ENCODE measurements at places on chromosomes 12 and 14.
A peak's percentile ranks its signal among the peaks of the same experiment; 100 is the strongest.

DNA sequence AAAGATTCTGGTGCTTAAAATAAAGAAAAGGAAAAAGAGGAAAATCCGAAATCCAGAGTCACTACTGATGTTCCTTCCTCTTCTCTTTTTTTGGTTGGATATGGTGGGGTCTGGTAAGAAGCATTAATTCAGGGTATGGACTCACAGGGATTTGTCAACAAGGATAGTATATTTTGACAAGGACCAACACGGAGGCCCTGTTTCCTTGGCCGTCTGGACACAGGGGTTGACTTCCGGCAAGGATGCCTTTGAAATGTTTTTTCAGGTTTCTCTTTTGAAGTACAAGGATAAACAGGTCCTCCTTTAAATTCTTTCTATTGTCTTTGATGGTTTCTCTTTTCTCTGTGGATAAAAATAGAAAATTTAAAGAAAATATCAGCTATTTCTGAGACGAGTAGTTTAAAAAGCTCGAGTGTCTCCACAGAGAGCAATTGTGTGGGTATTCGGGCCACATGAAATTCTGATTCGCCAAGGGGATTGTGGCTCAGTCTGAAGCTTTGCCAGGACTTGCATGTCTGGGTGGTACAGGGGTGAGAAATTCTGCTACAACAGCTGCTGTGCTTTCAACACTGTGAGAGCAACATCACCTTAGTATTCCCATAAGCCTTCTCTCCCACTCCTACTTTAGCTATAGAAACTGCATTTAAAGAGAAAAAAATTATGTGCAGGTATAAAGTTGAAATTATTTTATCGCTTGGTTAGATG, 88.5 kb upstream of the CSRP2 start:
- DNase-seq = no peak

- DNase-seq = peak; percentile 90
These were observed 2.5 kb downstream of the C12orf57 start for GRCh38 chr12:6946033-6946919.

DNA sequence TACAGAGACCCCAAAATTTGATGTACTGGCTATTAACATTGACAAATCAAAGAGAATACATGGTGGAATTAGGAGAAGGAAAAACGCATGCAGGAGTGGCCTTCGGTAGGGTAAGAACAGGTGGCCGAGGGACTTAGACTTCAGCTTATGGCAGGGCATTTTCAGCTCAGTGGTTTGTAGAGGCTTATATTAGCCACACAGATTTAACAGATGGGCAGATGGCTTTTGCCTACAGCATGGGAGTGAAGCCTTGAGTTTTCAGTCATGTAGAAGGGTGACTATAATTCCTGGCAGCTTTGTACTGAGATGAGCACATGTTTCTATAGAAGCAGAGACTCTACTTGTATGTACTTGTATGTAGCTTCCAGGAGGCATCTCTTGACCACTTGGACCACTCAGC, 40.9 kb upstream of the PLEKHA5 start:
- DNase-seq = no peak

- no peak for DNase-seq
These were observed 6.3 kb downstream of the STYK1 start for GRCh38 chr12:10667581-10667980.

GRCh38 chr12:77406219-77406905, 341.0 kb upstream of the E2F7 start:
- DNase-seq = no peak

- DNase-seq = no peak
These were observed 8.6 kb downstream of the GOLGA5 start for GRCh38 chr14:92802678-92803077.

DNA sequence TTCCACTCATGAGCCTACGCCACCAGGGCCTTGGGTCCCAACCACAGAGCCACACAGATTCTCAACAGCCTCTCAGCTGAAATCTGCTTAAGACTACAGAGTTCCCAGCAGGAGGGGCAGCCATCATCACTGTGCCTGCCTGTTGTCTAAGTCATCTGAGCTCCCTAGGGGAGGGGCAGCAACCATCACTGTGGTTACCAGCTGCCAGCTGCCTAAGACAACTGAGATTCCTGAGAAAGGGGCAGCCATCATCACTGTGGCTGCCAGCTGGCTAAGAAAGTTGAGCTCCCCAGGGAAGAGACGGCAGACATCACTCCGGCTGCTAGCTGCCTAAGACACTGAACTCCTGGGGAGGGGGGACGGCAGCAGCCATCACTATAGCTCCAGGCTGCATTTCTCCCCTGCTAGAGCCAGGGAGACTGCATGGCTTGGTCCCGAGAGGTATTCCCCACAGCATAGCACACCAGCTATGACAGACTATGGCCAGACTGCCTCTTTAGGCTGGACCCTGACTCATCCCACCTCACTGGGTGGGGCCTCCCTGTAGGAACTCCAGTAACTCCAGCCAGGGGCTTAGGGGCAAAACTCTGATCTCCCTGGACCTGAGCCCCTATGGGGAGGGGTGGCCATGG, 37.2 kb upstream of the C14orf132 start:
- no peak for DNase-seq

DNA sequence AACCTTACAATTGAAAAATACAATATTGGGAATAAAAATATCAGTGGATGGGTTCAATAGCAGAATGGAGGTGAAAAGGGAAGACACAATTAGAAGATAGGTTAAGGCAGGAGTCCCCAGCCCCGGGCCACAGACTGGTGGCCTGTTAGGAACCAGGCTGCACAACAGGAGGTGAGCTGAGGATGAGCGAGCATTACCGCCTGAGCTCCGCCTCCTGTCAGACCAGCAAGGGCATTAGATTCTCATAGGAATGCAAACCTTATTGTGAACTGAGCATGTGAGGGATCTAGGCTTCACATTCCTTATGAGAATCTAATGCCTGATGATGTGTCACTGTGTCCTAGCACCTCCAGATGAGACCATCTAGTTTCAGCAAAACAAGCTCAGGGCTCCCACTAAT, 27.3 kb upstream of the ST8SIA1 start:
- no peak for DNase-seq

- DNase-seq = no peak
These were observed 649.3 kb downstream of the GALC start for GRCh38 chr14:87343652-87344051.

DNA sequence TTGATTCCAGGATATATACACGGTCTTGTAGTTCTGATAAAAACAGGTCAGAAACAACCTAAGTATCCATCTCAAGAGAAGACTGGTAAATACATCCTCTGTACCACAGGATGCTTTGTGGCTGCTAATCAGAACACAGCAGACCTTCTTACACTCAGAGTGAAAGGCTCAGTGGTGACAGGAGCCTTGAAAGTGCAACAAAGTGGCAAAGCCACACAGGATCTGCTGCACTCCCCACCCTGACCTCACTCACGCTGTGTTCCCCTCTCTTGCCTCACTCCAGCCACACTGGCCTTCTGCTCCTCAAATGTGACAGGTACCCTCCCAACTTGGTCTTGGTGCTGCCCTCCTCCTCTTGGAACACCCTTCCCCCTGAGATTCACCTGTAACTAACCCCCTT, 98.1 kb upstream of the GRIP1 start:
- DNase-seq = no peak

- DNase-seq = no peak
These were observed 54.6 kb downstream of the SPTLC2 start for GRCh38 chr14:77561881-77562280.

DNA sequence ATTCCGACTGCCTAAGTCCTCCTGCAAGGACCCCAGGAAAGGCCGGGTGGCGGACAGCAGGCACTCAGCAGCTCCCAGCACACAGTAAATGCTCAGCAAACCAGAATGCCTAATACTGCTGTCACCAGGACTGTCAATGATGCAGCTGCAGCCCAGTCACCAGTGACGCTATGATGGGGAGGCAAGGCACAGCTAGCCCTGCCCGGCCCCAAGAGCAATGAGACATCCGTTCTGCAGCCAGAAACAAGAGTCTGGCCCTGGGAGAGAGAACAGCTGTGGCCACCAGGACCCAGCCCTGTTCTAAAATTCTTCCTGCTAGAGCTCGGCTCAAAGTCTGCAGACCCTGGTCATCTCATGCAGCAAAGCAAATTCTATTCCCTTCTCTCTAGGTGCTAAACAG, 69.8 kb downstream of the NCOR2 start:
- no peak for DNase-seq

DNA sequence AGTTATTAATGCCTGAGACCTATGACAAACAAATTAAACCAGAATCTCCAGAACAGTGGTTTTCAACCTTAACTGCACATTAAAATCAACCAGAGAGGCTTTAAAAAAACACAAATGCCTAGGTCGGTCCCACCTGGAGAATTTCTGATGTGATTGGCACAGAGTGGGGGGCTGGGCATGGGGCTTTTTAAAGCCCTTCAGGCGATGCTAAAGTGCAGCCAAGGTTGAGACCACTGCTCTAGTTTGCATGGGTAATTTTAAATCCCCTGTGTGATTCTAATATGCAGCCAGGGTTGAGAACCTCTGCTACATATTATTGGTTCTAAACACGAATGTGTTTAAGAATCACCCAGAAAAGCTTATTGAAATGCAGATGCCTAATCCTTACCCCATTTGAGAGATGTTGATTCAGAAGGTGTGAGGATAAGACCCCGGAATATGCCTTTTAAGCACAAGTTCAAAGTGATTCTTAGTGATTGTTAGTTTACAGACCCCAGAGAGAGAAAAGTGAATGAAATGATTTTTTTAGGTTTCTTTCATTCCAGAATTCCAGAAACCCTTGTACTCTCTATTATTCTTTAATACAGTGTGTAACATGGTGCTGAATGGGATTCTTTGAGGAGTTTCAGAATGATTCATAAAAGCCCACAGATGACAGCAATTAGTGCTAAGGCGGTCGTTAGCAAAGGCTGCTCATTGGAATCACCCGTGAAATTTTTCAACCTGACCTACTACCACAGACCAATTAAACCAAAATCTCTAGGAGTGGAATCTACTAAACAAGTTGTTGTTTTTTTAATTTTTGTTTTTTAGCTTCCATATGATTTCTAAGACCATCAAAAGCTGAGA, 44.9 kb downstream of the LIN7A start:
- no peak for DNase-seq

GRCh38 chr12:65276916-65277530, 1.5 kb upstream of the MSRB3 start:
- DNase-seq = no peak

- DNase-seq = no peak
These were observed 17.5 kb downstream of the BIN2 start for GRCh38 chr12:51306507-51306906.

DNA sequence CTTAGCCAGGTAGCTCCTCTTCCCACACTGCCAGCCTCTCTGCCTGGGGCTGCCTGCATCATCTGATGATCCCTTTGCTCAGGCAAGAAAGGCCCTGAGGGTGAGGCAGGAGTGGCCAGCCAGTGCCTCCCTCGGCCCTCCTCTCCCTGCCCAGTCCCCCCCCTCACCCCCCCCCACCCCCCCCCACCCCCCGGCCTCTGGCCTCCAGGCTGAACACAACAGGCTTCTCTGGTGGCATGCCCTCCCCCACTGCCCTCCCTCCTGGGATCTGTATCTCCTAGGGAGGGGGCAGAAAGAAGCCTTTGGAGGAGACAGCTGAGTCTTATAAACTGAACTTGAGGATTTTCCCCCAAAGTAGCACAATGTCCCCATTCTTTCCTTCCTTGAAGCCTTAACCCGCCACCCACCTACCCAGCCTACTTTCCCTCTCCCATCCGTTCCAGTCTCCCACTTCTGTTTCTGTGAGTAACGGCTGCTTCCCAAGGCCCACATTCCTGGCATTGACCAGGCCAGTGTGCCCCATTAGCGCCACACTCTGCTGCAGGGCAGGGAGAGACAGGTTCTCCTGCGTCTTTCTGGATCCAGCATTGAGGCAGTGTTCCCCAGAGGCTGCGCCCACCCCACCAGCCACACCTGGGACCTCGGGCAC, 82.1 kb downstream of the B4GALNT3 start:
- DNase-seq = no peak

DNA sequence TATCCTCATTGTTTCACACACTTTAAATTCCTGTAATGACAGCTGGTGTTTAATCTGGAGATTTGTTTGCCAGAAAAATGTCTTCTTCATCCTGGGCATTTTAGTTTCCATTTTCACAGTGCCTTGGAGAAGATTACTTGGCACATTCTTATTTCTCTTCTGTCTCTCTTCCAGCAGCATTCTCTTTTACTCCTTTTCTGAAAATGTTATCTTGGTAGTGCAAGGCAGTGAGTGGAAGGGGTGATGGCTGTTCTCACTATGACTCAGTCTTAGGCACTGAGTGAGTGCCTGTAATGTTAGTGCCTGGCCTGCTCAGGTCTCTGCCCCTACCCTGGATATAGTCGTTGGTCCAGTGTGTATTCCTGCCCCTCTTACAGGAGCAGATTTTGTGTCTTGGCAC, 13.1 kb downstream of the CLECL1 start:
- no peak for DNase-seq

GRCh38 chr12:11657511-11657910, 8.0 kb downstream of the ETV6 start:
- no peak for DNase-seq

DNA sequence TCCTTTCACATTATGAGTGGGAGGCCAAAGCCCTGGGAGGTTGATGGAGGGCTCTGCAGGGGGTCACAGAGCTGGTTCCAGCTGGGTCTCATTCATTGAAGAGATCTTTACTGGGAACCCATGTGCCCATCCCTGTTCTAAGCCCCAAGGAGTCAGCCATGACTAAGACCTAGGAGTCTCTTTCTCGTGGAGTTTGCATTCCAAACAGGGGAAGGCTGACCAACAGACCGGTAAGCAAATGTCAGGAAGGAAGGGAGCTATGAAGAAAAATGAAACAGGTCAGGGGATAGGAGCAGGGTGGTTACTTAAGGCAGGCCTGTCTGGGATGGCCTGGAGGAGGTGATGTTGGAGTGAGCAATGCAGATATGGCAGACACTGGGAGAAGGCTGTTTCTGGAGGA, 31.5 kb downstream of the SYNDIG1L start:
- no peak for DNase-seq

- no peak for DNase-seq
These were observed 126.8 kb upstream of the MAP1LC3B2 start for GRCh38 chr12:116432314-116432750.

DNA sequence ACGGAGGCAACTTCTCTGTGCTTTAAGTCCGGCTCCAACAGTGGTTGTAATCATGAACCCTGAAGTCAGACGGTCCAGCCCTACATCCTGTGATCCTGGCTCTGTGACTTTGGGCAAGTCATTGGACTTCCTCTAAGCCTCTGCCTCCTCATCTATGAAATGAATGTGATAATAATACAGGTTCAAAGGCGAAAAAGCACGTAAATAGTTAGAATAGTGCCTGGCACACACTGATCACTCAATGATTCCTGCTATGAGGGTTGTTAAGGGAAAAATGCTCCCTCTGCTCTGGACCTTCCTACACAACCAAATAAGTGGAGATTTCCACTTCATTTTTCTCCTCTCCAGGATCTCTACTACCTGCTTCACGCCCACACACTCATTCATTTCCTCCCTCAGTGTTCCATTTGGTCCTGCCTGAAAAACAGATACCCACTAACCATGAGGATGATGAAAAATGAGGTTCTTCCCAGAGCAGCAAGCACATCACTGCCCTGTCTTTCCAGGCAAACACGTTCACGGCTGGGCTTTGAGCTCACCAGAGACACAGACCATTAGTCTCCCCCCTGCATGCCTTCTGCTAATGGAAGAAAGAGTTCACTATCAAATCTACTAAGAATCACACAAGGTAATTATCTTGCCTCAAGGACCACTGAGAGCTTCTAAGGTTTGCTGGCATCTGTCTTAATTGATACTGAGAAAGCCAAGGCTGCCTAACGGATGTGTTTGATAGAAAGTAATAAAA, 13.2 kb downstream of the NUAK1 start:
- no peak for DNase-seq

GRCh38 chr12:43550831-43551271, 1.2 kb downstream of the ADAMTS20 start:
- no peak for DNase-seq

- peak; percentile 84 for DNase-seq
These were observed 298.2 kb downstream of the RPAP3 start for GRCh38 chr12:47407463-47408129.
